HTR-8/SVneo (cell line): ENCODE measurements at places on chromosomes 1 and 21.

DNA sequence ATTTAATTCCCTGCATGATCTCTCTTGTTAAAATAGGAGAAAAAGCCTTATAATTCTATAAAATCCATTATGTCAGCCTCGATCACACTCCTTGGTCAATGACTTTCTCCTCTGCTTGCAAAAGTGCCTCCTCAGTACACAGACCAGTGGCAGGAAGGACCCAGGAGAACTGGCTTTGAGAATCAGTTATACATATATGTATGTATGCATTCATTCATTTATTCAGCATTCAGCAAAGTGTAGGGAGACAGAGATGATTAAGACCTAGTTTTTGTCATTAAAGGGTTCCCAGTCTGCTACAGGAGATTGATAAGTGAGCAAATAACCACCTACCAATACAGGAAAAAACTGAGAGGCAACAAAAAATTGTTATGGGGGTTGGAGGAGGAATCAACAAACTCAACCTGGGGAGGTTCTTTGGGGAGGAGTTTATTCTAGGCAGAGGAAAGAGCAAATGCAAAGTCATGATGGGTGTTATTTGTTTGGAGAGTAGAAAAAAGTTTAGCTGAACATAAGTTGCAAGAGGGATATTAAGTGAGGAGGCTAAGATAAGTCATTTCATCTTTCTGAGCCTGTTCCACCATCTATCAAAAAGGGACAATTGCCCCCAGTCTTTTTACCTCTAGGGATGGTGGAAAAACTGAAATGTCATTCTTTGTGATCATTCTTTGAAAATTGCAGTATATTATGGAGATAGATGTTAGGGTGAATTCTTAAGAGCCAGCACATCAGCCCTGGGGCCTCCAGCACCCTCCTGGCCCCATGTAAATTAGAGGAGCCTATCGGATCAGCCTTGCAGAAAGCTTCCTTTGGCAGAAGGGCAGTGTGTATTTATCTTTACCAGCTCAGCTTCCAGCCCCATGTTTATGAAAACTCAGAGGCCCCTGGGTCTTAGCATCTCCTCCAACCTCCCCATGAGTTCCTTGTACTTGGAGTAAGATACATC lies 128.0 kb downstream of the OMA1 start:
- DNase-seq: no peak

- DNase-seq: no peak
Observed at GRCh38 chr1:114701931-114702330, 6.6 kb upstream of the AMPD1 start.

- DNase-seq: no peak
Observed at GRCh38 chr1:94602316-94602715, 60.8 kb upstream of the F3 start.

GRCh38 chr21:45335761-45336534 lies 48.3 kb upstream of the POFUT2 start:
- no peak for DNase-seq

DNA sequence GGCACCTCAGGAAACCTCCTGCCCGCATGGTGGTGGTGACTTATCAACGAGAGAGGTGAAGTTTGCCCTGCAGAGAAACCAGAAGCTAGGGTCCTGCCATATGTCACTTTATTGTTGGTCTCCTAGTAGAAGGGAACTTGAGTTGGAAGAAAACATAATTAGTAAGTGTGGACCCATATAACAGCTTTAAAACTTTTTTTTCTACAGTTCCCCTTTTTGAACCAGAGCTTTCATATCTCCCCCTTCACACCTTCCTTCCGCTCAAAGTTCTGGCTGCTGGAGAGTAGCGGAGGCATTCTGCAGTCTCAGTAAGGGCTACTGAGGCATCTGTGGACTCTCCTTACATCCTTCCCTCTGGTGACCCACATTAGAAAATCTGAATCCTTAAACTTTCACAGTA lies 48.9 kb downstream of the PHC2 start:
- no peak for DNase-seq

GRCh38 chr1:205044741-205045140 lies 1.7 kb downstream of the CNTN2 start:
- DNase-seq: no peak

DNA sequence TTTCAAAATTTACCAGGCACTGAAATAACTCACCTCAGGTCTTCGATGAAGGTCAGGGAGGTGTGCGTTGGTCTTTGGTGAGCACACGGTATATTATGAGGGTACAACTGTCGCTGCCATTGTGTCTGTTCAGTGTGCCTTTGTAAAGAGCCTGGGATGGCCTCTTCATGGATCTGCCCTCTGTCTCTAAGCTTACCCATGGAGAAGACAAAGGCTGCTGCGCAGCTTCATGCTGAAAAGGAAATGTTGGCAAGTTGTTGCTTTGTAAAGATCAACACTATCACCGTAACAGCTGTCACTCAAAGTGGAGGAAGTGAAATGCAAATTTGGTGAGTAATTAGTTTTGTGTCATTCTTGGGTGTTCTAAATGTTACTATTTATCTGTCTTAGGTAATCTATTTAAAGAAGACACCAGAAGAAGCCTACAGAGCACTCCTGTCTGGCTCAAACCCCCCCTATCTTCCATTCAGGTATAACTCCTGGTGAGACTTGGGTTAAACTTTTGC lies 71.6 kb downstream of the CDC14A start:
- DNase-seq: no peak

- DNase-seq: no peak
Observed at GRCh38 chr1:169595764-169596711, 9.8 kb upstream of the F5 start.

- DNase-seq: no peak
Observed at GRCh38 chr21:36528716-36529115, 48.8 kb upstream of the CLDN14 start.

DNA sequence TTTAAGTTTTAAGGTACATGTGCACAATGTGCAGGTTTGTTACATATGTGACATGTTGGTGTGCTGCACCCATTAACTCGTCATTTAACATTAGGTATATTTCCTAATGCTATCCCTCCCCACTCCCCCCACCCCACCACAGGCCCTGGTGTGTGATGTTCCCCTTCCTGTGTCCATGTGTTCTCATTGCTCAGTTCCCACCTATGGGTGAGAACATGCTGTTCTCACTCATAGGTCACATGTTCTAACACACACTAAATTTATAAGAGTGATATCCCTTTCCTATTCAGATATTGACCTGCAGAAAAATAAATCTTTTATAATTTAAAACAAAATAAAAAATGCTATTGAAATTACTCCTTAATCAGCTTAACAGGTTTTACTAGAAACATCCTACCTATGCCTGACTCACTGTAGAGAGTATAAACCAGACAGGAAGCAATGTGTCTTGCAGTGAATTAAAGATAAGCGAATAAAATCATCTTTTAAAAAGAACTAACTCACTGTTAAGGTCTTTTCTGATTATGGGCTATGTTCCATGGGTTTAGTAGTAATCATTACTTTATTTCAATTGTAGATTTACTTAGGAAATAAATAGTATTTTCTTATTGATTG lies 82.0 kb upstream of the DPH5 start:
- DNase-seq: no peak
